Urothelium cell line (cell line): ENCODE measurements at places on chromosomes 4 and X.

DNA sequence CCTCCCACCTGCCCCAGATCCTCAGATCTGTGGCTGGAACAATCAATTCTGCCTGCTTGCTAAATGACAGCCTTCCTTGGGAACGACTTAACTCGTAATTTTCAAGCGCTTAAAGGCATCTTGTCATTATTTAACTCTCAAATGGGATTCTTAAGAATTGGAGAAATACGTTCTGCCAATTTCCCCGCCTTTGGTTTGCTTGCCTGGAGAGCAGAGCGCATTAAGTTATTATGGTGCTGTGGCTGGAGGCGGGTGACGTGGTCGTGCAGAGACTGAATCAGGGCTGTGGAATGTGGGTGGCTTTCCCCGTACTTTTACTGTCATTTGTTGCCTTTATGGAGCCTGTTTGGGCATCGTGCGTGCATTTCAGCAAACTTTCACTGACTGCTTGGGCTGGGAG lies 78.9 kb upstream of the PSAPL1 start:
- DNase-seq: peak; percentile 79

DNA sequence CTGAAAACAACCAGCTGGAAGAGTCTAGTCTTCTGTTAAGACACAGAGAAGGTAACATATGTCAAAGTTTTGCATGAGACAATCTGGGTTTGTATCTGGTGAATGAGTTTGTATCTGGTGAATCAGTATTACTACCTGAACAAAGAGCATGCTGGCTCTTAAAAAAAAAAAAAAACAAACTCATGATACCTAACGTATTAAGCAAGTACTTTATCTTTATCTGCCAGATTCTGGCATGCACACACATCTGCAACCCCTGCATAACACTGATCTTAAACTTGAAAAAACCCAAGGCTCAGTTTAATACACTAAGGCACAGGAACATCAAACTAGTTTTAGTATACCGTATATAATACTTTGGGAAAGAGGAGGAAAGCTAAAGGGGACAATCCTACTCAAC lies 5.8 kb downstream of the YTHDC1 start:
- DNase-seq: no peak

DNA sequence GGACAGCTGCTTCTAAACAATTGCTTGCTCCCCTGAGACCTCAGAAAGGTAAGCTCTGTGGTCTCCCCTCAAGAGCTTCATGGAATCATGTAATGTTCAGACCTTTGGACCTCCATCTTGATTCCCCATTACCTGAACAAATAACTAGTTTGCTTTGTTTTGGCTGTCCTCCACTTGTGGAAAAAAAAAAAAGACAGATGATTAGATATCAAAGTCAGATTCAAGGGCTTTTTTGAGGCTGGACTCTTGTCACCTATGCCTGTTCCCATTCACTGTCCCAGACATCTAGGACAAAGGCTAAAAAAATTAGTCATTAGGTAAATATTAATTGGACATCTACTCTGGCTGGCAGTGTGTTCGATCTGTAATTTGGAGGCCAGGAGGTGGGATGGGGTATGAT lies 13.3 kb downstream of the TMEM255A start:
- no peak for DNase-seq

GRCh38 chrX:49064735-49065134 lies 5.9 kb downstream of the CCDC120 start:
- DNase-seq: no peak

DNA sequence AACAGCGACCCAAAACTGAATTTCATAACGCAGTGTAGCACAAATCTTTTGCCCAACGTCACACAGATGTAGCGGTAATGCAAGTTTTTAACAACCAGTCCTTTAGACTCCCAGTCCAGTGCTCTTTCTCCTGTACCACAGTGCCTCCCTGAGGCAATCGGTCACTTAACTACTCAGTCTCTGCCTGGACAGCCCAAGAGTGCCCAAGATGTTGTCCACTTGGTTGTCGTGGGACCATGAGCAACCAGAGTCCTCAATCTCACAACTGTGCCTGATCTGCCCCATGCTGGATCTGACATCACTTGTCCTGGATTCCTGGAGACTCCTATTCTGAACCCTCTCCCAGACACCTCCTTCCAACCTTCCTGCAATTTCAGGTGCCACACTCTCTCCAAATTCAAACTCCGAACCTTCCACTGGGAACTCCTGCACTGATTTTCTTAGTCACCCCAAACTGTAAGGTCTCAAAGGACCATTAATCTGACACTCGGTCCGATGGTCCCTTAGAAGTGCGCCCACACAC lies 702 bp downstream of the MMGT1 start:
- DNase-seq: peak; percentile 4

GRCh38 chrX:73812256-73812655 lies 249.3 kb downstream of the CHIC1 start:
- DNase-seq: no peak

- no peak for DNase-seq
Observed at GRCh38 chrX:57587607-57588006, 4.2 kb upstream of the ZXDB start.

DNA sequence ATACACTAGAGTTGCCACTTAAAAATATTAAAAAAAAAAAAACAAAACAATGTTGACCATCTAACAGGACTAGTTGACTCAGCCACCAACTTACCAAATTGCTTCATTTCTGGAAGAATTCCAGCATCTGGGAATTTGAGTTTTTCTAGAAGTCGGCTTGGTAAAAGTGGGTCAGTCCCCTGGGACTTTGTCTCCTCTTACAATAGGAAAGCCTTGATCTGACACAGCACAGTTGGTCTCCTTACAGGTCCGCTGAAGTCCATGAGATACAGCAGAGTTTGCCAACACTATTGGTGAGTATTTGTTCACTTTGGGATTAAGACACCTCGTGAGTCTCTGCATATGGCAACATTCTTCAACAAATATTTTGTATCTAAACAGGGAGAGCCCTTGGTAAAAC lies 18.2 kb upstream of the DDIT4L start:
- DNase-seq: no peak
